Stimulated activated CD8-positive, alpha-beta memory T cell treated with anti-CD3 and anti-CD28 coated beads, Interleukin-4, amount 100 ng/mL, for 48 hours (primary cell): ENCODE measurements at places on chromosomes 13 and 19.

GRCh38 chr13:21287331-21287907, 111.0 kb downstream of the MRPL57 start:
- DNase-seq, result no peak

DNA sequence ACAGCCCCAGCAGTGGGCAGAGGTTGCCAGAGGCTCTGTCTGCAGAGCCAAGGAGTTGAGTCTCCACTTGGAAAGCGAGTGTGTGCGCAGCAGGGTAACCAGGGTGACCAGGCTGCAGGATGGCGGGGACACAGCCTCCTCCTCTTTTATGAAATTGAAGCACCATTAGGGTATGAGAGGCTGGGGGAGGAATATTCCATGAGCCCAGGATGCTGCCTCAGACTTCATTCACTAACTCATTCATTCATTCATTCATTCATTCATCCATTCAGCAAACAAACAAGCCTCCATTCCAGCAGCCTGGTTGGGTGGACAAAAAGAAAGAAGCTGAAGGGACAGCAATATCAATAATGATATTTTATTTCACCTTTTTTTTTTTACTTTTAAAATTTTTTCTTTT, 6.6 kb upstream of the LMTK3 start:
- DNase-seq, result no peak

- DNase-seq, result no peak
These were observed 45.3 kb downstream of the DHRS12 start for GRCh38 chr13:51758691-51759090.

- no peak for DNase-seq
These were observed 12.3 kb downstream of the COL4A2 start for GRCh38 chr13:110319397-110319773.

DNA sequence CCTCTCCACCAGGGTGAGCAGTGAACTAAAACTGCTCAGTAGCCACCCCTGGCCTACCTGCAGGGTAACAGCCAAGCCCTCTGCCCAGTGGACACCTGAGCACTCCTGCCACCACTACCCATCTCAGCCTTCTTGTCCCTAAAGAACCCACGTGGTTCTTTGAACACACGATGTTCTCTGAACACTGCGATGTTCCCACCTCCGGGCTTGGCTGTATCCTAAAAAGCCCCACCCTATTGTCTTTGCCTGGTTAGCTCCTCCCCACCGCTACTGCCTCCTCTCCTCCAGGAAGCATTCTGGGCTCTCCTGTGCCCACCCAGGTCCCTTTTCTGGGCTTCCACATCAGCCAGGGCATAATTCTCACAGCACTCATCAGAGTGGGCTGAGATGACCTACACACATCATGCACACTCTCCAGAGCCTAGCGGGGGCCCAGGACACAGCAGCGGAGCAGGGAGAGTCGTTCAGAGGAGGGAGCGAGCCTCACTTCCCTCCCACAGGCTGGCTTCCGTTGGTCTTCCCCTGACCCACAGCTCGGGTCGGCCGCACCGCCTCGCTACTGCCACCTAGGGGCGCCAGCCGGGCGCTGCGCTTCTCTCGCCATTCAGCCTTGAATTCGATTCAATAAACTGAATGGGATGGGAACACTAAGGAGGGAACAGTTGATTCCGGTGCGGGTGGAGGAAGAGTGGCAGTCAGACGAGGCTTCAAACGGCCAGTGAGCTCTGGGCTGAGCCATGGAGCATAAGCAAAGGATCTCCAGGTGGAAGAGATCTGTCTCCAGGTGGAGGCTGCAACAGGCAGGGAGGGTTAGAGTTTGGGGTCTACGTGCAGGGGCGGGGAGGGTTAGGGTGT, 3.2 kb downstream of the ELAVL1 start:
- peak; percentile 93 for DNase-seq

DNA sequence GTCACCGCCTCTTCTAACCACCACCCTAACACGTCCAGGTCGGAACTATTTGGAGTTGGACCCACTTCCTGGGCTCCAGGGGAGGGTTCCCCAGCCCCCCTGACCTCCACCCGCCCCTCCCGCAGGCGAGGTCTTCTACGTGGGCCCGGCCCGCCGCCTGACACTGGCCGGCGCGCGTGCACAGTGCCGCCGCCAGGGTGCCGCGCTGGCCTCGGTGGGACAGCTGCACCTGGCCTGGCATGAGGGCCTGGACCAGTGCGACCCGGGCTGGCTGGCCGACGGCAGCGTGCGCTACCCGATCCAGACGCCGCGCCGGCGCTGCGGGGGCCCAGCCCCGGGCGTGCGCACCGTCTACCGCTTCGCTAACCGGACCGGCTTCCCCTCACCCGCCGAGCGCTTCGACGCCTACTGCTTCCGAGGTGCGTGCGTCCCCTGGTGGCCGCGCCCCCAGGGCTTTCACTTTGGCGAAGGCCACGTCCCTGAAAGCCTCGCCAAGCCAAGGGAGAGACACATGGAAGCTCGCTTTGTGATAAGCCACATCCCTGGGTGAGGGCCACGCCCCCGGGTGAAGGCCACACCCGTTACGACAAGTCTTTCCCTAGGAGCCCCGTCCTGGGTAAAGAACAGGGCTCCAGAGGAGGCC, 13.2 kb downstream of the NCAN start:
- DNase-seq, result peak; percentile 80

- peak; percentile 74 for DNase-seq
These were observed 25.9 kb downstream of the RCN3 start for GRCh38 chr19:49553451-49554271.

DNA sequence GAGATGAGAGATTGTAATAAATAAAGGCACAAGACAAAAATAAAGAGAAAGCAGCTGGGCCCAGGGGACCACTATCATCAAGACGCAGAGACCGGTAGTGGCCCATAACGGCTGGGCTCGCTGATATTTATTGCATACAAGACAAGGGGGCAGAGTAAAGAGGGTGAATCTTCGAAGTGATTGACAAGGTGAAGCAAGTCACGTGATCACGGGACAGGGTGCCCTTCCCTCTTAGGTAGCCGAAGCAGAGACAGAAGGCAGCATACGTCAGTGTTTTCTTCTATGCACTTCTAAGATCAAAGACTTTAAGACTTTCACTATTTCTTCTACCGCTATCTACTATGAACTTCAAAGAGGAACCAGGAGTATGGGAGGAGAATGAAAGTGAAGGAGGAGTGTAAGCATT, 4.6 kb upstream of the PRKCG start:
- DNase-seq, result peak; percentile 40

- DNase-seq, result no peak
These were observed 6.0 kb downstream of the SPATA13 start for GRCh38 chr13:24166561-24166960.

- no peak for DNase-seq
These were observed 28.7 kb downstream of the CAPN12 start for GRCh38 chr19:38715555-38715954.

DNA sequence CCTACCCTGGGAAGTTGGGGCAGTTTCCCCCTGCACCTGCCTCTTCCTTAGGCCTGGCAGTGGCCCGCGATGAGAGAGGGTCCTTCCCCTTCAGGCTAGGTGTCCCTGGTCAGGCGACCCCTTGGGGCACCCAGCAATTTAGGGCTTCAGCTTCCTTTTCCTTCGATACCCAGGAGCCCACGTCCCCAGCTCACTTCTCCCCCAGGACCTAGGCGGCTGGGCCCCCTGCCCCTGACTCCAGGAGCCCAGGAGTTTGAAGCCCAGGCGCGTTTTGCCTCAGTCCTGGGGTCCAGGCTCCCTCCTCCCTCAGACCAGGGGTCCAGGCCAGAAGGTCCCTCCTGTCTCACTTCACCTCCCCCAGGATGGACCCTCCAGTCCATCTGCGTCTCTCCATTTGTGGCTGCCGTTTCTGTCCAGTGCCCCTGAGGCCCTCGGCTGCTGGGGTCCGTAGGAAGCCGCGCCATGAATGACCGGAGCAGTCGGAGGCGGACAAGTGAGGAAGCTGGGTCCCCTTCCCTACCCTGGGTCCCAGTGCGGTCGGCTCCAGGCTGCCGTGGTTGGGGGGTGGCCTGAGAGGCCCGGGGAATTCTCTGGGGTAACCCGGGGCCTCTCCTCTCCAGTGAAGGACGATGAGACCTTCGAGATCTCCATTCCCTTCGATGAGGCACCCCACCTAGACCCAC, 714 bp downstream of the CCDC106 start:
- DNase-seq, result no peak

DNA sequence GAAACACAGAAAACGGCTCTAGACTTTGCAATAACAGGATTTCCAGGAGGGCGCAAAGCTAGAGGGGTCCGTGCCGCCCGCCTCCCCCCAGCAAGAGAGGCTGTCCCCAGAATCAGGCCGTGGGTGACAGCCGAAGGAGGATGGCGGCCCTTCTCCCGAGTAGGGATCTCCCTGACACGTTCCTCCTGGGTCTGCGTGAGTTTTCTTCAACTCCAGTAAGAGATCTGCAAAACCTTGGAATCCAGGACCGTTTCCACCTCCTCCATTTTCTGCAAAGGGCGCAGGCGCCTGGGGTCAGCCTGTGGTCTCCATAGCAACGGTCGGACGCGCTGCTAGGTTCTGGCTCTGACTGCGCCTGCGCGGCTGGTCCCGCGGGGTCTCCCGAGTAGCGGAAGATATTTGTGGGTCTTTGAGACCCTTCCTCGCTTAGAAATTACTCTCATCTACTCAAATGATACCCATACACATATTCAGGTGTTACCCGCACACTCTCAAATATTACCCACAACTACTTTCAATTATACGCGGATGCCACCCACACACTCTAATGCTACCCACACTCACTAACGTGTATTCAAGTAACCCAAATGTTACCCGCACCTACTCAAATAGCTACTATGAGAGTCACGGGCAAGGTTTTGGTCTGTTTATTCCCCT, 2.1 kb downstream of the PNMA8C start:
- DNase-seq, result peak; percentile 61

DNA sequence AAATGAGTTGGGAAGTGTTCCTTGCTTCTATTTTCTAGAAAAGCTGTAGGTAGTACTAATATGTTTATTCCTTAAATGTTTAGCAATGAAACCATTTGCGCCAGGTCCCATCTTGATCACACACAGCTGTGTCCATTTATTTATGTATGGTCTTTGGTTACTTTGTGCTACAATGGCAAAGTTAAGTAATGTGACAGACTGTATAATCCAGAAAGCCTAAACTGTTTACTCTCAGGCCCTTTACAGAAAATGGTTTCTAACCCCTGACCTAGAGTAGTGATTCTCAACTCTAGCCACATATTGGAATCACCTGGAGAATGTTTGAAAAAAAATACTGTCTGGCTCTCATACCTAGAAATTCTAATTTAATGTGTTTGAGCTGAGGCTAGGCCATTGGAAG, 21.3 kb downstream of the SLC46A3 start:
- DNase-seq, result no peak

- DNase-seq, result no peak
These were observed 67.3 kb downstream of the DOCK9 start for GRCh38 chr13:98910501-98910951.

- no peak for DNase-seq
These were observed 38.2 kb downstream of the MZT1 start for GRCh38 chr13:72689181-72689696.

GRCh38 chr19:54470991-54471782, 1.9 kb downstream of the CDC42EP5 start:
- no peak for DNase-seq

- no peak for DNase-seq
These were observed 8.8 kb upstream of the GARIN5A start for GRCh38 chr19:50485284-50485955.

- DNase-seq, result no peak
These were observed 11.7 kb downstream of the BCKDHA start for GRCh38 chr19:41409288-41409687.

DNA sequence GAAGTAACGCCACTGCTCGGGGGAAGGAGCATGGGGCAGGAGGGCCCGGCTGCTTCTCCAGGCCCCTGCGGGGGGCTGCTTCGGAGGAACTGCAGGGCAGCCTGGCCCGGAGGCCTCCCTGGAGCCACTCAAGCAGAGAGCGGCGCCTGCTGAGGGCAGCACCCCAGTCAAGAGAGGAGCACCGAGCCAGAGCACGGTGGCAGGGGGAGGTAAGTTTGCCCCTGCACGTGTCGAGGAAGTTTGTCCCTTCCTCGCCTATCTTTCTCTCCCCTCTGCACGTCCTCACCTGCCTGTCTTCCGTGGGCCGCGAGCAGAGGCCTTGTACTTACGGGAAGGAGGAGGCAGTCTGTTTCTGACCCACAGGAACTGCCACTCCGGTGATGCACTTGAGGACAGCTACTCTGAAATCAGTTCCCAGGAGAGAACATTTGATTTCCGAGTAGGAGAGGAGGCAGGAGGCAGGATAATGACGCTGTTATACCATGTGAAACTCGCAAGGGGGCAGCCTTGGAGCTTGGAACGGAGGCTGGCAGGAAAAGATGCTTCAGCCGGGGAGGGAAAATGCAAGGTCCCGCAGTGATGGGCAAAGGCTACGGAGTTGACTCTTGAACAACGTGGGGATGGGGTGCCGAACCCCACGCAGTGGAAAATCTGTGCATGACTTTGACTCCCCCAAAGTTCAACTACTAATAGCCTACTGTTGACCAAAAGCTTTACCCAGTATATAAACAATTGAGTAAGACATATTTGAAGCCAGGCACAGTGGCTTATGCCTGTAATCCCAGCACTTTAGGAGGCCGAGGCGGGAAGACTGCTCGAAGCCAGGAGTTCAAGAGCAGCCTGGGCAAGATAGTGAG, 5.0 kb downstream of the FFAR1 start:
- DNase-seq, result peak; percentile 84

GRCh38 chr13:106100171-106100919, 435.1 kb downstream of the EFNB2 start:
- DNase-seq, result no peak

- DNase-seq, result no peak
These were observed 118.5 kb downstream of the ATP8A2 start for GRCh38 chr13:25490236-25490635.

DNA sequence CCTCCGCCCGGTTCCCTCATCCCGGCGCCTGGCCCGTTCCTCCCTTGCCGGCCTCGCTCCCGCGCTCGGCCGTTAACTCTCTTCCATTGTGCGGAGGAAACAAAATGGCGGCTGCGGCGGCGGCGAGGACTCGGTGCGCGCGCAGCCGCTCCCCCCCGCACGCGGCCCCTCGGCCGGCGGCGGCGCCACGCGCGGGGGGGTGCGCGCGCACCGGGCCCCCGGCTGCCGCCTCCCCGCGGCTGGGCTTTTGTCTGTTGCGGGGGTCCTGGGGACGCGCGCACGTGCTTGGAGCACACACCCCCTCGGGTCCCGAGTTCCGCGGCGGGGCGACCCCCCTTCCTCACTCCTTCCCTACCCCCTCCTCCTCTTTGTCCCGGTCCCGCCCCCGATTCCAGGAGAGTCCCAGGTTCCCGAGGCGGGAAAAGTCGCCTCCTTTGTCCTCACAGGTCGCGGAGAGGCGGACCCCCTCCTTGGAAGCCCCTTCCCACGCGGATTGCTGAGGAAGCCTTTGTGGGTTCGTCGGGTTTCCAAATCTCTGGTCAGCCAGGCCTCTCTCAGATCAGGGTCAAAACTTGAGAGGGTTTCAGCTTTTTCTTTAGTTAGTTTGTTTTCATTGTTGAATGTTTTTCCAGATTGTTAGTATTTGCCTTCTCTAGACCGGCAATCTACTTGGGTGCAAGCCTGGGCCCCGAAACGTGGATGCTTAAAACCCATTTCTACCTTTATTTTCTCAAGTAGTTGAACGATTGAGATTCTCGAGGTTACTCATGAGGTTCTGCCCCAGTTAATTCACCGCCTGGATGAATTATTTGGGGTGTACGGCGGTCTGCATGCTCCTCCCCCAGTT, 687 bp downstream of the ILF3 start:
- peak; percentile 72 for DNase-seq
